ENCODE measurements at places on chromosomes 3 and 15. TPM values are rescaled to one million over a fixed set of nuclear protein-coding genes. Genes with fewer than 3 reads are reported as not detected.

Gene AMT
- 6.6 TPM for total RNA-seq

Gene KNG1
- total RNA-seq, result not detected

- no peaks in the 10 kb centered on the region for H3K36me3 ChIP-seq
- H3K27me3 ChIP-seq, result no peaks in the 10 kb centered on the region
- H3K4me1 ChIP-seq, result no peaks in the 10 kb centered on the region
- H3K4me3 ChIP-seq, result no peak overlapping the region
- no peak for DNase-seq
- H3K27ac ChIP-seq, result no peak overlapping the region
Observed at GRCh38 chr3:117398141-117398899, 688.7 kb downstream of the TUSC7 start.

GRCh38 chr3:14158370-14158769, 20.0 kb downstream of the XPC start:
- no peaks in the 10 kb centered on the region for H3K27me3 ChIP-seq
- peaks cover 79% of the 10 kb centered on the region for H3K36me3 ChIP-seq

DNA sequence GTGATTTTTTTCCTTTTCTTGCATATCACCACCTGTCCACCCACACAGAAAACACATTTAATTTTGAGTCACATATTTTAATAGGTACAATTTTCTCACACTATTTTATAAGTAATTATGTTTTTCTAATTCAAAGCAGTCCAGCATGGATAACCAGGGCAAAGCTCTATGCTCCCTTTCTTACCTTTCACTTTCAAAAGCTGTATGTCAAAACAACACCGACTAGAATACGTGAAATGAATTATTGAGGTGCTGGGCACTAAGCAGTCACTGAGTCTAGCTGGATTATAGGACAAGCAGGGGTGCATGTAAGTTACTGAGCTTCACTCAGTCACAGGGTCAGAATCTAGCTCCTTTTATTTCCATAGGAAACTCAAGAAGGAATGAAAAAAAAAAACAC, 60.6 kb downstream of the LSAMP start:
- H3K27me3 ChIP-seq, result no peaks in the 10 kb centered on the region
- no peaks in the 10 kb centered on the region for H3K36me3 ChIP-seq
- no peak for DNase-seq
- H3K27ac ChIP-seq, result no peak overlapping the region

Measured in right atrium auricular region (tissue), 2 donors.